ENCODE measurements at places on chromosomes 11 and 22.

DNA sequence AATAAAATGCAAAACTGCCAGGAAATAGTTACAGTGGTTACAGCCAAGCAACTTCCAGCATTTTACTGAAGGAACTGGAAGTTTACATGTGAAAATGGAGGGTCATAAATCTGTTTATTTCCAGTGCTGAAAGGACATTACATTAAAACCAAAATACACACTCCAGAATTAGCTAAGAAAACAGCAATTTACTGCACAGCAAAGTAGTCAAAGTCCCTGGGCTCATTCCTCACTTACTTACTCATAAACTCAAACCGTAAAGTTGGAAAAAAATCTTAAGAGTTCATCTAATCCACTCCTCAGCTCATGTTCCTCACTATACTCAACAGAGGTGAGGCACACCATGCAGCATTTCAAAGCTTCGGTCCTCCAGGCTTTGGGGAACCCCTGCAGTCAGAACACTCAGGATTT, 17.4 kb downstream of the CTSC start:
- DNase-seq = no peak

DNA sequence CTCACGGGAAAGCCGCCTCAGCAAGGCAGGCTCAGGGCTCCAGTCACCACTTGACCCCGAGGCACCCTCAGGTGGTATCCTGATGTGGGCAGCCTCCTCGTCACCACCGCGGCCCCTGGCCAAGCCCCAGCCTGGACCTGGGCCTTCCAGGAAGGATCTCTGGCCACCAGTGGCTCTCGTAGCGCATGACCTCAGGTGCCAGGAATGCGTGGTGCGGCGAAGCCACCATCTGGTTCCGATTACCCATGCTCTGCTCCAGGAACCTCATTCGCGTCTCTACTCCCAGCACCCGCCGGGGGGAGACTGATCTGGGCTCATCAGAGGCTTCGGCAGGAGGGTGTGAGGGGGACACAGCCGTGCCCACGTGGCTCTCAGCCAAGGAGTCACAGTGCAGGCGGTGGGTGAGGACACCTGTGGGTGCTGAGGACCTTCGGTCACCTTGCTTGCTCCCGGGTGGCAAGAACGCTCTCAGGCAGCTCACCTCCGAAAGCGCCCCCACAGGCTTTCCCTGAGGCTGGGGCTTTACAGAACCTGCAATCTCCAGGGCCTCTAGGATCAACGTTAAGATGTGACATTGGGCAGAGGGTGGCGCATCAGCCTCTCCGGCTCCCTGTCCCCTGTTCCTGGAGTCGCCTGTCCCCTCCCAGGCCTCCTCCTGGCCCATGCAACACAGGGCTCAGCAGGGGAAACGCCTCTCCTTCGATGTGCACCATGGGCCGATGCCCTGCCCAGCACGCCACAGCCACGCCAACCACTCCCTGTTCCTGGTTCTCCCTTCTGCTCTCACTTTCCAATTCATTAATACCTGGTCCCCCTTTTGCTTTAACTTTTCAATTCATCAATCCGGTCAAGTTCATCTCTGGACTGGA, 39.0 kb downstream of the TBX1 start:
- no peak for DNase-seq

- no peak for DNase-seq
These were observed 59.4 kb downstream of the KDM2A start for GRCh38 chr11:67178421-67178820.

DNA sequence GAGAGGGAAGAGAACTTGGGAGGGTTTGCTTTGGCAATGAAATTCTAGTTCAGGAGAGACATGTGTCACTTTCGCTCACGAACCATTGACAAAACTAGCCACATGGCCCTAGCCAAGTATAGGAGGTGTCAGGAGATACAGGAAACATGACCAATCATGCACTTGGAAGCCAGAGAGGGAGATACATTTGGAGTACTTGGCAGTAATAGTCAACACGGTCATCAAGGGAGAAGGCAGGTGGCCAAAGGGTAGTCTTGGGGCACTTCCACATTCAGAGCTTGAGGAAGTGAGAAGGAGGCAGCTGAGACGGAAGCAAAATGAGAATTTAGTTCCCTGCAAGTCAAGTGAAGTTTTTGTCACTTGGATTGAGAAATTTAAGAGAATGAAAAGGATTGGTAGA, 26.4 kb upstream of the KIRREL3 start:
- no peak for DNase-seq

DNA sequence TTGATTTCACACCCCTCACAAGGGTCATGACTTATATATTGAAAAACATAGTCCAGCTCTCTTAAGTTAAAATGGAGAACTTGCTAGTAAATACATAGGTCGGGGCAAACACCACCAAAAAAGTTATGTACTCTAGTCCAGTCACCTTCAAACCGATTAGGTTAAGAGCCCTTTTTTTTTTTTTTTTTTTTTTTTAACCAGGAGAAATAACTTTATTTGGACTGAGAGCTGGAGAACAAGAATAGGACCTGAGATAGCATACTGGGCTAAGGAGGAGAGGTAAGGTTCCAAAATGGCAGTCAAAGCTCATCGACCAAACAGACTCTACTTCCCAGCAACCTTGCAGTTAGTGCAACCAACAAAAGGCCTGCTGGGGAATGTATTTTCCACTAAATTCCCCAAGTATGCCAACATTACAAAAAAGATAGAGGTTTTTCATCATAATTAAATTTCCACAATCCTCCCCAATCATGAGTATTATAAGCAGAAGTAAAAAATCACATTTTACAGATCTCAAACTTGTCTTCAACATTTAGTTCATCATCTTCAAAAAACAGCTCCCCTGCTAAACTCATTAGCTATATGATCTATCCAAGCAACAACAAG, 3.8 kb downstream of the TMEM41B start:
- no peak for DNase-seq

DNA sequence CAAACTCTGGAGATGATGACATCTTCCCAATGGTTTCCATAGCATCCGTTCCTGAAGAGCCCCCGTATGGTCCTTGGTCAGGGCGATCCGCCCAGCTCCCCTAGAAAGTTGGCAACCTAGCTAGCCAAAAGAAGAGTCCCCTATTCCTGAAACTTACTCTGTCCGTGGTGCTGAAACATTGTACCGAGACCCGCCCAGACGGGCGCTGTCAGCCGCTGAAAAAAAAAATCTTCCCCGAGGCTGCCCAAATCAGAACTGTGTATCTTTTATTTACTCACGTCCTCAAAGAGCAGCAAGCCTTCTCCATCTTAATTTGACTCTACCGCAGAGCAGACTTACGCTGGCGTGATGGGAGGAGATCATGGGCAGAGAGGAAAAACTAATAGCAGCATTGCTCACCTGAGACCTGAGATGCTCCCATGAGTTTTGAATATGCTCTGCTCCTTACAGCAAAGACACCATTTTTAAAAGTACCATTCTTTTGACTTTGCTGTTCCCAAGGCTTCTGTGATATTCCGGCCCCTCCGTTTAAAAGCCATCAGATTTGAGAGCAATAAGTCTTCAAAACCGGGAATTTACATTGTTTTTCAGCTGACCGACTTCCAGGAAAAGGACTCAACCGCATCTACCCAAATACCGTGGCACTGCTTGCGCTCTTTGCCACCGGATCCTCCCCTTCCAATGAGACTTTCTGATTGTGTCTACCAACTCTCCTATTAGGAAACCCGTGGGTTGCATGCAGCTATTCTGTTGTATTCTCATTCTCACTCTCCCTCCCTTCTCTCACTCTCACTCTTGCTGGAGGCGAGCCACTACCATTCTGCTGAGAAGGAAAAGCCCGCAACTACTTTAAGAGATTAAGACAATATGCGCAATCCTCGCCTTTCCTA, at the start of gene SLC17A6:
Gene SLC17A6 (plus strand): TSS at position 786 of the 890 bp plus-strand sequence. CDS start 153 bp downstream, outside the sequence.
- no peak for DNase-seq

DNA sequence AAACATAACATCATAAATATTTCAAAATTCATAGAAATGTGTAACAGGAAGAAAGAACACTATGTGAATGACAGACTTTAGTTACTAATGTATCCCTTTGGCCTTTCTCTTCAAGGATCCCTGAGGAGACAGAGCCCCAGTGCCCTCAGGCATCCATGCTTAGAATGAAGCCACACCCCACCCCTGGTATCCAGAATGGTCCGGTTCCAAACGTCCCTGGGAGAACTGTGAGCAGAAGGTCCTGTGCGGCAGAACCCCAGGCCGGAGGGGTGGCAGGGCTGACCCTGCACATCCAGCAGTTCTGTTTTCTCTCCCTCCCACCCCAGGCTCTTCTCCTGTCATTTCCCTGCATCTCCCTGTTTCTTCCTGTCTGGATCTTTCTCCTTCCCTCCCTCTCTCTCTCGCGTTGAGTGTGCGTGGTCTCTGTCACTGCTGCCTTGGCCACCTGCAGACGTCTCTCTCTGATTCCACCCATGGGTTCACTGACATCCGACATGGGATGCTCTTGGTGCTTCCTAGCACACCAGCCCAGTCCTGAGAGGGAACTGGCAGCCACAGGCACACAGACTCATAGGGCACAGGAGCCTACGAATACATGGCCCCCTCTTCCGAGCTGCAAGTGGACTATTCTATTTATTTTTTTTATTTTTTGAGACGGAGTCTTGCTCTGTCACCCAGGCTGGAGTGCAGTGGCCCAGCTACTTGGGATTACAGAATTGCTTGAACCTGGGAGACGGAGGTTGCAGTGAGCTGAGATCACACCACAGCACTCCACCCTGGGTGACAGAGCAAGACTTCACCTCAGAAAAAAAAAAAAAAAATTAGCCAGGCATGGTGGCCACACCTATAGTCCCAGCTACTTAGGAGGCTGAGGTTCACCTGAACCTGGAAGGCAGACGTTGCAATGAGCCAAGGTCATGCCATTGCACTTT, 5.7 kb downstream of the RFPL1 start:
- no peak for DNase-seq

DNA sequence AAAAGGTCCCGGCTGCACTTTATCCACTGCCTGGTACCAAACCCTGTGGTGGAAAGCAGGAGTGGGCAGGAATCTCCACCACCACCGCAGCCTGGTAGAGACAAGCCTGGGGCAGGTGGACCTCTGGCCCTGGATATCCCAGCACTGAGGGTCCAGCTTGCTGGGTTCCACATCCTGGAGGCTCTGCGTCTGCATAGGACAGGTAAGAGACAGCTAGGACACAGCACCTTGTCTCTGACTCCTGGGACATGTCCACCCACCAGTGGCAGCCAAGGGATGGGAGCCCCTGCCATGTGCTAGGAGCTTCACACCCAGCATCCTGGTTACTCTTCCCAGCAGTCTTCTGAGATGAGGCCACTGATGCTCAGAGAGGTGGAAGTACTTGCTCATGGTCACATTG, 105.5 kb downstream of the MYO18B start:
- DNase-seq = no peak

GRCh38 chr11:7032692-7033091, 12.4 kb downstream of the NLRP14 start:
- DNase-seq = no peak

DNA sequence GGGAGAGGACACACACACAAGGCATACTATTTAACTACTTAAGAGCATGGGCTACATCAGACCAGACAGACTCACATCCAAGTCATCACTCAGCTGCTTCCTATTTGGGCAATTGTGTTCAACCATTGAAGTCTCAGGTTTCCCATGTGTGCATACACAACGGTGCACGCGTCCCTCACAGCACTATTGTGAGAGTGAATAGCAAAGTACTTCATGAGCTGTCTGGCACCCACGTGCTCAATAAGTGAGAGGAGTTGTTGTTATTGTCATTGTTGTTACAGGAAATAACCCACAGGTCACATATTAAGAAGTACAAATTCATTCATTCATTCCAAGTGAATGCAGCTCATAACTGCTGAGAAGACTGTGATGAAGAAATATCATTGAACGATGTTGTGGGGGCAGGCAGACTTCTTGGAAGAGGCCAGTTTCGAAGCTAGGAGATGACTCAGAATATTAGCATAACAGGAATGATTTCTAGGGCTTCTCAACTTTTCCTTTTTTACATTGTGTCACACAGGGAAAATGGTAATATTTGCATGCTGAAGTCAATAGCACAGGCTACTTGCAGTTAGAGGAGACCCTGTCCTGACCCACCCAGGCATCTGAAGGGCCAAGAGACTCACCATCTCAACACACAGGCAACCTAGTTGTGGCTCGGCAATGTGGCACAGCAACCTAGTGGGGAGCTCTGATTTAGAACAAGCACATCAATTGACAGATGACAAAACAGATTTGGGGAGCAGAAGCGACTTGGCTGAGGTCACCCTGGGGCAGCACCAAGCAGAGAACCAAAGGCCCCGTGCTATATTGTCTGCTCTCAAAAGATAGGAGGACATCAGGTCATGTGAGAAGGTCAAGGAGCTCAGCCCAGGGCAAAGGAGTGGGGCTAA, 606.0 kb downstream of the BUD13 start:
- no peak for DNase-seq

DNA sequence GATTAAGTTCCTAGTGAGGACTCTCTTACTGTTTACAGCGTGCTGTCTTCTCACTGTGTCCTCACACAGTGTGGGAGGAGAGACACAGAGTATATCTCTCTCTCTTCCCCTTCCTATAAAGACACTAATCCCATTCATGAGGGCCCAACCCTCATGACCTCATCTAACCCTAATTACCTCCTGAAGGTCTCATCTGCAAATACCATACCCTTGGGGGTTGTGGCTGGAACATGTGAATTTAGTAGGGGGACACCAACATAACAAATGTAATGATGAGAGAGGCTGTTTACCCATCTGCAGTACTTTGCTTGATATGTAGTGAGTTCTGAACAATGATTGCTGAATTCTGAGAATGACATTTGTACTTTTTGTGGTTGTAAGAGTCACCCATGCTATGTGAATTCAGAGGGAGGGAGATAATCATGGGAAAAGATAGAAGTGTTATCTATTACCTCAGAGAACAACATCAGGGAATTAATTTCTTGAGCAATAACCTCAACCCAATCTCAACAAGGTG, 4.9 kb upstream of the OR52W1 start:
- no peak for DNase-seq

- no peak for DNase-seq
These were observed 583 bp upstream of the PKP3 start for GRCh38 chr11:393219-394033.

- no peak for DNase-seq
These were observed 124.4 kb downstream of the TEAD1 start for GRCh38 chr11:12798609-12799011.

DNA sequence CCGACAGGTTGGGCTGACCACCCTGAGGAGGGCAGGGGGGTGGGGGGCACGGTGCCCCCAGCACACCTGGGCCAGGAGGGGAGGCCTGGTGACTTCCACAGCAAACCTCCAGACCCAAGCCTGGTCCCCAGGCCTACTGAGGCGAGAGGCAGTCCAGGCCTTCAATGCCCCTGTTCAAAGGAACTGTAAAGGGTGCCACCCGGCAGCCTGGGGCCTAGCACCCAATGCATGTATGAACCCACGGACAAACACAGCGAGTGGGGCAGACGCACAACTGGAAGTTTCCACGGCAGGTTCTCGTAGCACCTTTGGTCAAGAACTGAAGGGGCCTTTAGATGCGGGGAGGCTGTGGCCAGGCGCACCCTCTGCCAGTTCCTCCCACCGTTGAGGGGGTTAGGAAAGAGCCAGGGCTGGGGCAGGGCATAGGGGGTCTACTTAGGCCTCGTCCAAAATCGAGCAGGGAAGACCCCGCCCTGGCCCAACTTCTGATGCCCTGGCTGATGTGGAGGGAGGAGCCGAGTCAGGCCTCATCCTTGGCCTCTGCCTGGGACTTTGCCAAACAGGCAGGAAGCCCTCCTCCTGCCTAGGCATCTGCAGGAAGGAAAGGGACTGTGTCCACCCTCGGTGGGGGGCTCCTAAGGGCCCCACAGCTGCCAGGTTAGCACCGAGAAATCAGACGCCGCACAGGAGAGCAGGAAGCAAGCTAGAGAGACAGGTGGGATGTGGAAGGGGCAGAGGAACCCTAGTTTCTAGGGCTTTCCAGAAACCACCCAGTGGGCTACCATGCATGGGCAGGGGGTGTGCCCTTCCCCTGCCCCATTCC, 6.6 kb downstream of the CBX6 start:
- no peak for DNase-seq

GRCh38 chr11:134691985-134692384, 279.9 kb upstream of the B3GAT1 start:
- DNase-seq = no peak
